ENCODE measurements at places on chromosomes 2 and 18.
A peak's percentile ranks its signal among the peaks of the same experiment; 100 is the strongest.

- no peak for DNase-seq
Measured at GRCh38 chr2:104844807-104845551, 8.9 kb upstream of the POU3F3 start.

DNA sequence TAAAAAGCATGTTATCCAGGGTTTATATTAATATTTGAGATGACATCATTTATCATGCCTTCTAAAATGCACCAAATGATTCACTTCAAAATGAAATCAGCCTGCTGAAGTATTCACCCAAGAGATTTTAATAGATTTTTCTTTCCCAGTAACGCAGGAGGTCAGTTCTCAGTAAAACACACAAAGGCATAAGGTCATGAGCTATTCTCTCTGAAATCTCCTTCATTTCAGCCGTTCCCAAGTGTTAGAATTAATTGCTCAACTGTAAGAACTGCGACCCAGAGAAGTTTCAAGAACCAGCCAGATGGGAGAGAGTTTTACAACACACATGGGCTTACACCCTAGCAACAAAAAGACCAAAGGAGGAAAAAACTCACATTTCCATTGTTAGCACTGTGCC is 84.2 kb upstream of the PHLPP1 start:
- DNase-seq = no peak

DNA sequence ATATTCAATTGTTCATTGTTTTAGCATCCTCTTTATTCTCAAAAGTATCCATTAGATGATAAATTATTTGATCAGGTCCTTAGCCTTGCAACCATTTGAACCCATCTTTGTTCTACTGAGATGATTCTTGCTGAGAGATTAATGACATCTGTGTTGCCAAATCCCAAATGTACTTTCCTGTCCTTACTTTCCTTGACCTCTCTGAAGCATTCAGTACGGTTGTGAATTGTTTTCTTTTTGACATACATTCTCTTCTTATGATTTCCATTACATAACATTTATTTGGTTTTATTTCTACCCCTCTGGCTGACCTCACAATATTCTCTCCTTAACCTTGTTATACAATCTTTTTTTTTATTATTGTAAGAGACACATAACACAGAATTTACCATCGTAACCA is 1058.6 kb upstream of the CNTNAP5 start:
- DNase-seq = no peak

- DNase-seq = no peak
Measured at GRCh38 chr2:146414456-146414855, 1430.4 kb upstream of the ACVR2A start.

- DNase-seq = peak; percentile 69
Measured at GRCh38 chr2:98240786-98241398, 105.4 kb upstream of the CNGA3 start.

- DNase-seq = no peak
Measured at GRCh38 chr2:199118673-199119112, 339.0 kb downstream of the SATB2 start.

DNA sequence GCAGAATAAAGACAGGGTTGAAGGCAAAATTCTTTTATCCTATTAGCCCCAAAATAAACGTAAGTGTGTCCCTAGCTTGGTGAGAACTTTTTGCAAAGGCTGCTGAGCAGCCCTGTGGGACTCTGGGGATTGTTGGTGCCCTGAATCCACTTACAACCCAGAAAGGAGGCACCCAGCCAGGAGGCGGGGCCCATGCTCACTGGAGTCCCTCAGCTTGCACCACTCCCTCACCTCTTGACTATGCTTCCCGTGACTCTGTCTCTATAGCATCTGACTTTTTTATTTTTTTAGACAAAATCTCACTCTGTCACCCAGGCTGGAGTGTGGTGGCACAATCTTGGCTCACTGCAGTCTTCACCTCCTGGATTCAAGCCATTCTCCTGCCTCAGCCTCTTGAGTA is 15.8 kb upstream of the COL6A3 start:
- DNase-seq = no peak

DNA sequence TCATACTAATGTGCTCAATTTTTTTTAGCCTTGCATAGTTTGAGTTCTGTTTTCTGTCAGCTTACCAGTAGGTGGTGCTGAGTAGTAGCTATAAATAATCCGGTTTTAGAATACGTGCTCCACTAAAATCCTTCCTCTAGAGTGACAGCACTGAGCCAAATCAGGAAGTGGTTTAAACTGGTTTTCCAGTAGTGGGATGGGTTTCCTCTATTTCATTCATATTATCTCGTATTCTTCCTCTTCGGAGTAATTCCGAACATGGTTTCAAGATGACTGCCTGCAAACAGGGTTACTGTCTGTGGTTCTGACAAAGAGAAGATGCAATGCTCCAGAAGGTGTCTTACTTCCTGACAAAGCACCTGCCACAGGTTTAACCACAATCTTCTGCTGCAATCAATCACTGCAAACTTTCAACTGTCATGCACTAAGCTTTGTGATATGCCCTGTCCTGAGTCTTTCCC is 496.9 kb upstream of the VRK2 start:
- peak; percentile 57 for DNase-seq

GRCh38 chr2:190683802-190684201 is 34.9 kb downstream of the NAB1 start:
- no peak for DNase-seq

- DNase-seq = no peak
Measured at GRCh38 chr2:96800061-96801004, 15.7 kb upstream of the CNNM3 start.

GRCh38 chr2:134246154-134246874 is 7.6 kb upstream of the MGAT5 start:
- no peak for DNase-seq

DNA sequence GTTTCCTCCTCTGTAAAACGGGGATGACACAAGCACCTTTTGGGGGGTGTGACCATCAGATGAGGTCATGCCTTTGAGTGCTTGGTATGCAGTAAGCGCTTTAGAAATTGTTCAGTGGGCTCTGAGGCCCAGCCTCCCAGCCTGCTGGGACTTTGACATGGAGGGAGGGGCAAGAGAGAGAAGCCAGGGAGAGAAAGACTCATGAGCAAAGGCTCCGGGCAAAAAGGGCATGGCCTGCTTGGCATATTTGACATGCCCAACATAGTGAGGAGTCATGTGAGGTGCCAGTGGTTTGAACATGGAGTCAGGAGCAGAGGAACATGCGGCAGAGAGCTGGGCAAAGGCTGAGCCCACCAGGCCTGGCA is 14.0 kb downstream of the TNS1 start:
- peak; percentile 43 for DNase-seq

- DNase-seq = no peak
Measured at GRCh38 chr2:173999272-173999671, 34.1 kb upstream of the SP3 start.

- peak; percentile 80 for DNase-seq
Measured at GRCh38 chr18:54269893-54270844, 852 bp downstream of the POLI start.

GRCh38 chr2:200454927-200455801 is 54.7 kb downstream of the KCTD18 start:
- no peak for DNase-seq

DNA sequence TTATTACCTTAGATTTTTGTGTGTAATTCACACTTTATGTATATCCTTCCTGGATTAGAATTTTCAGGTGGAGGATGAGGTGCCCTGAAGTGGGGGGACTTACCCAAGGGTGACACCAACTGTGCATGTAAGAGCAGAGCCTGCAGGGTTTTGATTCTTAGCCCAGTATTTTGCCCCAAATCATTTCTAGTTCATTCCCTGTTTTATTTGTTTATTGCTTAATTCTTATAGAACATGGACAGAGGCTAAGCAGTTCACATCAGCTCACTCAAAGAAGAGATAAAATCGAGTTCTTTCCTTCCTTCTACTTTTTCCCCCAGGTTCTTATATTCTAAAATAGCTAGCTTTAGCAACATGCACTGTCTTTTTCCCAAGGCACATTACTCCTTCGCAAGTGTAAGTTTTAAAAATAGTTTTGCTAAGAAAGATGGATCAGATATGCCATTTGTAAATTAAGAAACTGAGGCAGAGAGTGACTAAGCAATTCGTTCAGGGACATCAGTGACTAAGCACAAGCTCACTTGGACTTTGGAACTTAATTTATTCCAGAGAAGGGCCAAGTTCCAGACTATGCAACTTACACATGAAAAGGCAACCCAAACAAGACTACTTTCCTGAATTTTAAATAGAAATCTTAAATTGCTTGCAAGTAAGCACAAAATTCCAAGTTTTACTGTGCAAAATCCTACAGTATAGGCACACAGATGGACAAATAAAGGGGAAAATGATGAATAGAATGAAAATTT is 427.9 kb upstream of the POU3F3 start:
- DNase-seq = no peak

DNA sequence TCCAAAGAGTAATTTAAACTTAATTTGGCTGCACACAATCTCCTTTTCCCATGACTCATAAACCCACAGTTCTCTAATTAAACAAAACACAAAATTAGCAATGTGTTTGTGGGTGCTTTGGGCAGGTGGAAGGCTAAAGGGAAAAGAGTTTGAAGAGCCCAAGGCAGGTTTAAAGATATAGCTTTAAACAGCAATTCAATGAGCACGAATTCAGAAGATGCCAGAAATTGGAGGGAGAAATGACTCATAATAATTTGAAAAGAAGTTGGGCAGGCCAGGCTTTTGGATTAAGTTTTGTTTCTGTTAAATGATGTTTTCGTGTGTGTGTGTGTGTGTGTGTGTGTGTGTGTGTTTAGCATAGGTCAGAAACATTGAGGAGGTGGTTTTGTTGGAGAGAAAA is 594.8 kb upstream of the ZEB2 start:
- DNase-seq = no peak

DNA sequence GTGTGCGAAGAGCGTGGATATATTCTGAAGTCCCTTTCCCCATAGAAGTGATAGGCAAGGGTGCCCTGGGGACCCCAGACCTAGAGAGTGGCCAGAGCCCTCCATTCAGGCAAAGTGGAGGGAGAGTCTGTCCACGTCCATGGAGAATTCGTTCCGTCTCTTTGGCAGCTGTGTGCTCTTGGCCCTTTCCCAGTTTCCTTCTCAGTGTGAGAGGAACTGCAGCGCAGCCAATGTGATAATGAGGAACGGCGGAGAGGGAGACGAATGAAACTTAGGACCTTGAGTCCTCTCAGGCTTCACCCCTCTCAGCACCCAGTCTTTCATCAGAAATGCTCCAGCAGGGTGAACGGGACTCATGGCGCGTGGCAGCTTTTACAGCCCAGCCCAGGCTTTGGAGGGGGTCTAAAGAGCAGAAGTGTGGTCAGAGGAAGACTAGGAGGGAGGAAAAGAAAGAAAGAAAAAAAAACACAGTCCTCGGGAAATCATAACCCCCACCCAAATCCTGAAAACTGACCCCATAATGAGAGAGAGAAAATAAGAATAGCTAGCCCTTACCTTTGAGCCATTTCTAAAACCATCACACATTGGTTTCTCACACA is 95.0 kb upstream of the RIOK3 start:
- no peak for DNase-seq
